NCI-H748 treated with DMSO at 0.1 percent for 48 hours (cell line): ENCODE measurements at places on chromosomes 2 and 18.

GRCh38 chr2:234550511-234551107 lies 53.7 kb upstream of the ARL4C start:
- DNase-seq = peak; percentile 91

DNA sequence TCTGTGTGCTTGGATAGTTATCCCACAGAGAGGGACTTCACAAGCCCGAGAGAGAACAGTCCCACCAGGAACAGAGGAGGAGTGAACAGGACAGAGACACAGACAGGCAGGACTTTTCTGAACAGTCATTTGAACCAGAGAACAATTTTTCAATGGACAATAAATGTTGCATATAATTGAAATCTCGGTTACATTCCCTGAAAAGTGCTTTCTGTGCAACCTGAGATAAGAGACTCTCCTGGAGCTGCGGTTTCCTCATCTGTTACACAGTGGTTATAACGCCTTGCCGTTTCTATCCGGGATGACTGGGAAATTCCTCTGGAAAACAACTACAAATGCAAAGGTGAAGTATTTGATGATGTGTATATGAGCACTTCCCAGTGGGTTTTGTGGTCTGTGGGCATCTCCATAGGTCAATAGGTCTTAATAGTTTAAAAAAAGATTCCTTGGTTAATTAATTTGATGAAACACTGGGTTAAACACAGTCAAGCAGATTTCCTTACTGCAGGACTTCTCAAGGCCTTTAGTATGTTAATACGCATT lies 87.2 kb upstream of the HPCAL1 start:
- DNase-seq = no peak

DNA sequence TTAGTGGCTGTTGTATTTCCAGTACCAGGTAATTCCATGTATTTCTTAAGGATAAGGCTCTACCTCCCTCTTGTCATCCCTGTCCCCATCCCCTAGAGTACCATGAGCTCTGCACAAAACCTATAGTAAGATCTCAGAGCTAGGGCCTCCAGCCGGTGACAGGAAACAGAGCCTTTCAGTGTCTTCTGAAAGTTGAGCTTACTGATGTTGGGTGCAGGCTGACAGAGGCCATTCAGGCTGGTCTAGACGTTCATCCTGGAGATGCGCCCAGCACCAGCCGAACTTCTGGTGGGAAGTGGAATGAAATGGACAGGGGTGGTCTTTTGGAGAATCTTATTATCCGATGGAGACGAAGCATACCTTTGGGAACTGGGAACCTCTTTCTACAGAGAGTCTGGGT lies 16.7 kb upstream of the LYPD6B start:
- no peak for DNase-seq

DNA sequence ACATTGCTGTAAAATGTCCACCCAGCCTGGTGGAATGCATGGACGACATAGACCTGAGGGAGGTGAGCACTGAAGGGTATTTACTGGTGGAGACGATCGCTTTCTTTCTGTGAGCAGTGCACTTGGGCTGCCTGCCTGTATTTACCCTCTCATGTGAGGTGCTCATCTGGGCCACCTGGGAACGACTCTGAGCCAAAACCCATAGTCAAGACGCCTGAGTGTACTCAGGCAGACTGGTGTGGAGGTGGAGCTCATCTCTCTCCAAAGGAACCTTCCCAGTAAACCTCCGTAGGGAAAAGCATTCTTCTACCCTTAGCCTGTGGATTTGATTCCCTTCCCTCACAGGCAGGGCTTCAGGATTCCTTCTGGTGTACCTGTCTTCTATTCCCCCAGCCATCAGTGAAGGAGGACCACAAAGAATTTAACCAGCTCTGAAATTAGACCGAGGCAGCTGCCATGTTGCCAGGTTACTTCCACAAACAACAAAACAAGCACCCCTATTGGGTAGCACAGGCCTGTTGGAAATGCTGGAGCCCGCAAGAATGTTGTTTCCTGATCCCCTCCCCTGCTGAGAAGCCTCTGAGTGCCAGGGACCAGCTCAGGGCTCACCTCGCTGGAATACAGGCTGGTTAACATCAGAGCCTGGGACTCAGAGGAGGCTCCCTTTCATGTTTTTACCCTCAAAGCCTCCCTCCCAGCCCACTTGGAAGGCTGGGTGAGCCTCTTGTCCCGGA lies 47.5 kb upstream of the TXNDC2 start:
- peak; percentile 25 for DNase-seq

DNA sequence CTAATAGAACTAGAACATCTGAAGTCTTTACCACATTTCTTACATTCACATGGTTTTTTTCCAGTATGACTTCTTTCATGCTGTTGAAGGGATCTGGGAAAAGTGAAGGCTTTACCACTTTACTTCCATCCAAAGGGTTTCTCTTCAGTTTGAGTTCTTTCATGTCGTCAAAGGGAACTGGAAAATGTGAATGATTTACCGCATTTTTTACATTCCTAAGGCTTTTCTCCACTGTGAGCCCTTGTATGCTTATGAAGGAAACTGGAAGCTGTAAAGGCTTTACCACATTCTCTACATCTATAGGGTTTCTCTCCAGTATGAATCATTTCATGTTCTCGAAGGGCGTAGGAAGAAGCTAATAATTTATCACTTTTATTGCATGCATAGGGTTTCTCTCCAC lies 46.7 kb downstream of the NBEAL1 start:
- no peak for DNase-seq

GRCh38 chr18:35289727-35290093 lies 319 bp downstream of the ZSCAN30 start:
- DNase-seq = no peak

GRCh38 chr18:63395503-63395902 lies 26.8 kb downstream of the VPS4B start:
- no peak for DNase-seq

- no peak for DNase-seq
Measured at GRCh38 chr18:34676816-34677574, 33.1 kb upstream of the DTNA start.

GRCh38 chr18:34838669-34839068 lies 128.6 kb downstream of the DTNA start:
- no peak for DNase-seq

DNA sequence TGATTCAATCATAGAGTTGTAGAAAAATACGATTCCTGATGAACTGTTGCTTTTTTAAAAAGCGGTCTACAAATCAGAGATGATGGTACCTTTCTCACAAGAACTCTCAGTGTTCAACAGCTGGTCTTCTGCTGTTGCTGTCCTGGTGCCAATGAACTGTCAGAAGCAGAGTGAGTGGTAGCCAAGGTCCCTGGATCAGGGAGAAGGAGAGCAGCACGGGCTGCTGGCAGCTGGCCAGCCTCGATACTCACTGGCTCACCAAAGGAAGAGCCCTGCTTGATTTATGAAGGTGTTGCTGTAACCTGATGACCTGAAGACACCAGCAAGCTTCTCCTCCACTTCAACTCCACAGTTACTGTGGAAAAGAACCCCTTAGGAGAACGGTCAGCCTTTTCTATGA lies 300.8 kb upstream of the SOX11 start:
- DNase-seq = no peak

- no peak for DNase-seq
Measured at GRCh38 chr2:8633735-8634313, 48.0 kb upstream of the ID2 start.

- DNase-seq = no peak
Measured at GRCh38 chr2:25671622-25672021, 1.8 kb downstream of the DTNB start.

GRCh38 chr2:79250656-79251055 lies 91.1 kb upstream of the REG3A start:
- DNase-seq = no peak

DNA sequence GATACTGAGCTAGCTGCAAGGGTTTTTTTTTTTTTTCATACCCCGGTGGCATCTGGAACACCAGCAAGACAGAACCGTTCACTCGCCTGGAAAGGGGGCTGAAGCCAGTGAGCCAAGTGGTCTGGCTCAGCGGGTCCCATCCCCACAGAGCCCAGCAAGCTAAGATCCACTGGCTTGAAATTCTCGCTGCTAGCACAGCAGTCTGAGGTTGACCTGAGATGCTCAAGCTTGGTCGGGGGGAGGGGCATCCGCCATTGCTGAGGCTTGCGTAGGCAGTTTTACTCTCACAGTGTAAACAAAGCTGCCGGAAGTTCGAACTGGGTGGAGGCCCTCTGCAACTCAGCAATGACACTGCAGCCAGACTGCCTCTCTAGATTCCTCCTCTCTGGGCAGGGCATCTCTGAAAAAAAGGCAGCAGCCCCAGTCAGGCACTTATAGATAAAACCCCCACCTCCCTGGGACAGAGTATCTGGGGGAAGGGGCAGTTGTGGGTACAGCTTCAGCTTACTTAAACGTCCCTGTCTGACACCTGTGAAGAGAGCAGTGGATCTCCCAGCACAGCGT lies 5.1 kb upstream of the MIB1 start:
- DNase-seq = peak; percentile 40

GRCh38 chr18:65359479-65359878 lies 391.3 kb upstream of the CDH7 start:
- DNase-seq = no peak

- DNase-seq = no peak
Measured at GRCh38 chr2:191920502-191920901, 73.6 kb upstream of the CAVIN2 start.

GRCh38 chr2:125456693-125457363 lies 1199.1 kb upstream of the GYPC start:
- peak; percentile 46 for DNase-seq

DNA sequence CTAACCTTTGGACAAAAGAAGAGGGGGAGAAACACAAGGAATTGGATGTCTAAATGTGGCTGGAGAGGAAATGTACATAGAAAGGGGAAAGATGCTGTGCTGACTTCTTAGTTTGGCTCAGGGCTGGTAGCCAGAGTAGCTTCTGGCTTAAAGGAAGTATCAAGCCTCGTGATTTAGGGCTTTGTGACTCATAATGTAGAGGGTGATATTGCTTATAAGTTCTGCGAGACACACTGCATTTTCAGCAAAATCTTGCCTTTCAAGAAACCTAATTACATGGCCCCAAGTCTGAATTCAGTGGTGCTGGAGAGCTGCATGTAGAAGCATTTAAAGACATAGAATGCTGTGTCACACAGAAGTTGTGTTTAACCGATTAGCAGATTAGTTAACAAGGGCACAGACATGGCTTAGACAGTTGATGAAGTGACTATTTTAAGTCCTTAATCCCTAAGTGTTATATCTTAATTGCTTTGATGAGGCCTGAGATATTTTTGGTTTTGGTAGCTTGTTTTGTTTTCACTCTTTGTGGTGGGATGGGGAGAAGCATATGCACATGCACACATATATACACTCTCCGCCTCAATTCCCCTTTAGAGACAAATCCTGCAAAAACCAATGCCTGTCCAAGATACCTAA lies 66.4 kb downstream of the EPAS1 start:
- no peak for DNase-seq

DNA sequence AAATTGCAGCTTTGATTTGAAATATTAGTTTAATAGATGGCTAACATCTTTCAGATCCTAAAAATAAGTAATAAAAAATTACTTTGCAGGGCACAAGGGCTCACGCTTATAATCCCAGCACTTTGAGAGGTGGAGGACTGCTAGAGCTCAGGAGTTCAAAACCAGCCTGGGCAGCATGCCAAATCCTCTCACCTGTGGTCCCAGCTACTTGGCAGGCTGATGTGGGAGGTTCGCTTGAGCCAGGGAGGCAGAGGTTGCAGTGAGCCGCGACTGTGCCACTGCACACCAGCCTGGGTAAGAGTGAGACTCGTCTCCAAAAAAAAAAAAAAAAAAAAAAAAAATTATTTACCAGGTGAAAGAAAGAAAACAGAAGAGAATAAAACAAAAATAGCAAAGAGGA lies 449.8 kb downstream of the NRXN1 start:
- DNase-seq = no peak

GRCh38 chr2:140401056-140401455 lies 1620.9 kb upstream of the NXPH2 start:
- DNase-seq = no peak

- DNase-seq = no peak
Measured at GRCh38 chr2:143697744-143698143, 568.5 kb downstream of the ARHGAP15 start.

DNA sequence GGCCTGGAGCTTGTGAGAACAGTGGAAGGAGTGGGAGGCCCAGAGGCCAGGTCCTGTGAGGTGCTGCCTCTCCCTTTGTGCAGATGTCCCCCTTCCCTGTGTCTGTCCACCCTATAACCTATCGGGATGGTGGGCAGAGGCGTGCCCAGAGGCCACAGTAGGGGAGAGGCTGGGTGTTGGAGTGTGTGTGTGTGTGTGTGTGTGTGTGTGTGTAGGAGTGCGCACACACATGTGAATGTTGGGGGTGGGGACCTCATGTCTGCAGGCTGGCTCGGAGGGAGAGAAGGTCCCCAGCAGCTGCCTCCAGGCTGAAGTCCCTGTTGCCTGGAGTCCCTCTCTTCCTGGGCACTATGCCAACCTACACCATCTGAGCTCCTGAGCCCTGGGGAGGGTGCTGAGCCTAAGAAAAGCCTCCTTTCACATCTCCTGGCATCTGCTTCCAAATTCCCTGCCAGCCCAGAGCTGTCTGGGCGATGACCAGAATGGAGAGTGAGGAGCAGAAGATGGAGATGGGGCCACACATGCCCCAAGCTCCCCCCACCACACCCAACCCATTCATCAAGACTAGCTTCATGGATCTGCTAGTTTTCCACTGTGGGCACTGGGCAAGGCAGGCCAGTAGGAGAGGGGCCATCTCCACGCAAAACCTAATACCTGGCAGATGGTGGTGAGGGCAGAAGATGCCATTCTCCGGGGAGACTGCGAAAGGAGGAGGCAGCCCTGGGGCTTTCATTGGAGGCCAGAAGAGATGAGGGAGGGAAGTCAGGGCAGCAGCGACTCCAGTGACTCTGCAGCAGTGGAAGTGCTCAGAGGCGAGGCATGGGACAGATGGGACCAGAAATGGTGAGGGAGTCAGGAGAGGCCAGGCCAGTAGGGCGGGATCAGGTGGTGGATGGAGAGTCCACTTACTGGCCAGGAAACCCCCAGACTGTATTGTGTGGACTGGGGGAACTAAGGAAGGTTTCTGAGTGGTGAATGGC lies 20.3 kb downstream of the KCNK3 start:
- no peak for DNase-seq

DNA sequence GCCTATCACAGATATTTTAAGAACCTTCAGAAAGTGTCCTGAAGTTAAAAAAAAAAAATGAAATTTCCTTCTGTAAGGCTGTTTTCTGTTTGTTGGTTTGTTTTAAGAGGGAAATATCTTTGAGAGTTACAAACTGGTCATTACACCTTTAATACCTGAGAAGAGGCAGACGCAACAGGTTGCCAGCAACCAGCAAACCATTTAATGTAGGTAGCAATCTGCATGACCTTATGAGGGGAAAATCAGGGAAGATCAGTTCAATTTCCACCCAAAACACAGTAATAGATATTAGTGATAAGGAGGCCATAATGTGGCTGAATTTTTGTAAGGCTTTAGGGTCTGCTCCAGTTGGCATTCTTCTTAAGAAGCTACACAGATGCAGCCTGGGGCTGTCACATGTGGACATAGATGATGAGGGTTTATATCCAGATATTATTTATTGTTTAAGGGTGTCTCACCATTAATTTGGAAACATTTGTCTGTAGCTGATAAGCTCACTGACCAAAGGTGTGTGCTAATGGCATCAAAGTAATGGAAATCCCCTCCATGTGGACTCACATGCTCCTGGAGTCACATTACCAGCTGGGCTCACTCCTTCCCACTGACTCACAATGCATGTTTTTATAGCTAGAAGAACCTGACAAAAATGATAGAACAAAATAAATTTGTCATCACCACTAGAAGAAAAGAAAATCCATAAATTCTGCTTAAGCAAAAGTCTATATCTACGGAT lies 83.5 kb upstream of the DTNA start:
- DNase-seq = no peak
